PC-3 (cell line): ENCODE measurements at places on chromosomes 11 and 22. TPM values are rescaled to one million over a fixed set of nuclear protein-coding genes. Genes with fewer than 3 reads are reported as not detected.
A peak's percentile ranks its signal among the peaks of the same experiment; 100 is the strongest.

- DNase-seq: no peak
These were observed 82.2 kb upstream of the OR4B1 start for GRCh38 chr11:48134221-48134922.

- peak; percentile 64 for DNase-seq
These were observed 48.7 kb downstream of the TSPAN18 start for GRCh38 chr11:44775366-44775984.

GRCh38 chr11:101401245-101401644, 182.6 kb downstream of the TRPC6 start:
- DNase-seq: no peak

DNA sequence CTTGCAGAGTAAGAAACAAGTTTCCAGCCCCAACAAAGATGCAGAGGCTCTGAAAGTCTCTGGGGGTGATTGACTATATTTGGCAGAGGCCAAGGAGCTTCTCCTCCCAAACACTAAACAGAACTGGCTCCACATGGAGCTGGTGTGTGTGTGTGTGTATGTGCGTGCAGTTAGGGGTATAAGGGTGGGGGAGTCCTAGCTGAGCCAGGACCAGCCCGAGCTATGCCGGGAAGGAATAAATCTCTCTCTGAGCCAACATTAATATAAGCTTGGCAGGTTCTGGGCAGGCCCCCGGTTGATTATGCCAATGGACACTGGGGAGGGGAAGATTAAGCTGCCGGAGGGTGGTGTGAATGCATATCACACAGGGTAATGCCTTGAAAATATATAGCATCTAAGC, 324.2 kb downstream of the MIAT start:
- DNase-seq: no peak

Gene MUC2
- 0.26 and 0.40 TPM in 2 replicates for total RNA-seq

GRCh38 chr11:130847517-130847916, 68.8 kb downstream of the SNX19 start:
- peak; percentile 99 for DNase-seq

Gene RTN4R
- 10.4 and 12.2 TPM in 2 replicates for total RNA-seq

- peak; percentile 49 for DNase-seq
These were observed 3.7 kb downstream of the PDGFB start for GRCh38 chr22:39240831-39241793.
